ENCODE measurements at places on chromosomes 6 and 20.

- DNase-seq = no peak
Observed at GRCh38 chr20:62782893-62783278, 13.4 kb upstream of the MRGBP start.

DNA sequence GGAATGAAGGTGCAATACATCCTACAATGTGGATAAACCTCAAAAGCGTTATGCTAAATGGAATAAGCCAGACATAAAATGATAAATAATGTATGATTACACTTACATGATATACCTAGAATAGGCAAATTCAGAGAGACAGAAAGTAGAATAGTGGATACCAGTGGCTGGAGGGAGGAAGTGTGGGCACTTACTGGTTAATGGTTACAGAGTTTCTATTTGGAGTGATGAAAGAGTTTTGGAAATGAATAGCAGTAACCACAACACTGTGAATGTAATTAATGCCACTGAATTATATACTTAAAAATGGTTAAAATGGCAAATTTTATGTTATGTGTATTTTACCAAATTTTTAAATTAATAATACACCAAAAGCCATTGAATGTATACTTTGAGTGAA is 71.4 kb upstream of the CST7 start:
- DNase-seq = no peak

GRCh38 chr6:35149891-35150566 is 8.9 kb upstream of the TCP11 start:
- DNase-seq = no peak

- DNase-seq = no peak
Observed at GRCh38 chr6:66238851-66239250, 531.8 kb upstream of the EYS start.

DNA sequence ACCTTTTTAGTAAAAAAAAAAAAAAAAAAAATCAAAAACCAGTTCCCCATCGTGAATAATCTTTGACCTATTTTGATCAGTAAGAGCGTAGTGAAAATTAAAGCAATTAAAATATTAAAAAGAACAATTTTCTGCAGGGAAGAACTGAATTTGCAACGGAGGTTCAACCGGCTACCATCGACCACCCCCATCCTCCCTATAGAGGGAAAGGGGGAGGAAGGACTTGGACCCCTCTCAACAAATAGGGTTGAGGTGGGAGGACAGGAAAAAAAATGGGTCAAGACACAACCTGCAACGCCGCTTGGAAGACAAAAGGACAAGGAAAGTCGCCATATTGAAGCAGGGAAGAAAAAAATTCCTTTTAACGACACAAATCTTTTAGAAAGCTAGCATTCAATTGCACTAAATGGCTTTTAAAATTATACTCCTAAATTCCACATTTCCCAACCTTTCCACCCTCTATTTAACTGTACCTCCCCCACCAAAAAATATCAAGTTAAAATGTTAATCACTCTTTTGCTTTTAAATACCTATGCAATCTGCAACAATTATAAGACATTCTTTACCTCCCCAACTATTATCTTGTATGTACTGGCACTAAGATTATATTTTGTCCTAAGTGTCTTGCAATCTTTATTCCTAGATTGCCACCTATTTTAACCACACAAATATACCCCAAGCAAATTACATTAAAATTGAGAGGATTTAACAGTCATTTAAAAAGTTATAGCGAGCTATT is 1.7 kb downstream of the PPP1R10 start:
- DNase-seq = no peak

GRCh38 chr6:157547112-157547511 is 166.1 kb downstream of the ZDHHC14 start:
- no peak for DNase-seq

Data from NCI-H1417 treated with DMSO at 0.1 percent for 48 hours (cell line).